ENCODE measurements at places on chromosomes 2 and 18. TPM values are rescaled to one million over a fixed set of nuclear protein-coding genes. Genes with fewer than 3 reads are reported as not detected.

The KCNG2 gene
- not detected for total RNA-seq

The SLC35F5 gene
- total RNA-seq = 28.7 TPM

The TGFBRAP1 gene
- total RNA-seq = 31.6 TPM

The NMUR1 gene
- total RNA-seq = 0.15 TPM

The CAD gene
- total RNA-seq = 156 TPM

The FOXD4L1 gene
- 0.21 TPM for total RNA-seq

The CD226 gene
- total RNA-seq = 186 TPM

The CKAP2L gene
- total RNA-seq = 23.0 TPM

The LTBP1 gene
- total RNA-seq = 0.11 TPM

The ASAP2 gene
- 0.23 TPM for total RNA-seq

The IL1R1 gene
- total RNA-seq = 1.8 TPM

The TUBA3E gene
- total RNA-seq = not detected

The FAM237A gene
- not detected for total RNA-seq

The CHRND gene
- total RNA-seq = not detected

The KIAA2012 gene
- total RNA-seq = not detected

The CTDSP1 gene
- total RNA-seq = 100 TPM

The SLC39A10 gene
- total RNA-seq = 30.7 TPM
